Kidney tubule cell (primary cell): ENCODE measurements at places on chromosomes 11 and 22.

GRCh38 chr11:35540526-35540925 is 15.1 kb upstream of the PAMR1 start:
- DNase-seq = no peak

GRCh38 chr11:134449713-134450112 is 37.7 kb upstream of the B3GAT1 start:
- DNase-seq = no peak

DNA sequence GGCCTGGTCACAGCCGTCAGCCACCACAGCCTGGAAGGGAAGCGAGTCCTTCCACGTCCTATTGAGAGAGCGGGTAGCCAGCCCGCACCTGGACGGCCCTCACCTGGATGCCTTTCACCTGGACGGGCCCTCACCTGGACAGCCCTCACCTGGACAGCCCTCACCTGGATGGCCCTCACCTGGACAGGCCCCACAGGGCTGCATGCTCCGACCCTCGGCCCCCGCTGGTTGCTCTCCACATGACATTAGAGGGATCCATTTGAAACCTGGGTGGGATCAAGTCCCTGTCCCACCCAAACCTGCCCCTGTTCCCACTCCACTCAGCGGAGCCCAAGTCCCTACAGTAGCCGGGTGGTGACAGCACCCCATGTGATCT is 3.7 kb downstream of the C1QTNF6 start:
- DNase-seq = no peak

- DNase-seq = no peak
These were observed 12.0 kb upstream of the TEAD1 start for GRCh38 chr11:12662101-12662689.

DNA sequence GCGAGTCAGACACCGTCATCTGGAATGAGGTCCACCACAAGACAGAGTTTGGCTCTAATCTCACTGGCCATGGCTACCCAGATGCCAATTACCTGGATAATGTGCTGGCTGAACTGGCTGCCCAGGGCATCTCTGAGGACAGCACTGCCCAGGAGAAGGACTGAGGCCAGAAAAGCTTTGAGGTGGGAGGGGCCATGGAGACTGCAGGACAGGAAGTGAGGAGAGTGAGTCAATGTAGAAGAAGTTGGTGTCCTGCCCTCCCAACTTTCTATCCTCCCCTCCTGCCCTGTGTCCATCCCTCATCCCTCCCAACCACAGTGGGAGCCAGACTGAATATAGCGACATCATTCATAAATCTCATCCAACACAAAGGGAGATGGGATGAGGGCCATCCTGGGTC is 8.0 kb downstream of the MPEG1 start:
- peak; percentile 23 for DNase-seq

- peak; percentile 82 for DNase-seq
These were observed 5.2 kb downstream of the LGR4 start for GRCh38 chr11:27467181-27467913.

DNA sequence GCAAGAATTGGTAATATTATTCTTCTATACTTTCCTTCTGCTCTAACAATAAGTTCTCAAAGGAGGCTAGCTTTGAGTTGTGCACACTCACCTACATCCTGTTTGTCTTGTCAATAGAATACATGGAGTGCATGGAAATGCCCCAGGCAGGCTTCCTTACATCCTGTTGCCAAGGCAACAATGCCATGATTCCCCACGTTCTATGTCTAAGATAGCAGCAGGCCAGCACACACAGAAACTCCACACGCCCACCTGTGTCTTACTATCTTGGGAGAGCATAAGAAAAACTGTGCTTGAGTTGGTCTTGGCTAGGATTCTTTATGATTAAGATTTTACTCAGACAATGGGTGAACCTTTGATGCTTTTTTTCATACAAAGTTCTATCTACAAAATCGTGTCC is 379.2 kb downstream of the AASDHPPT start:
- DNase-seq = no peak

DNA sequence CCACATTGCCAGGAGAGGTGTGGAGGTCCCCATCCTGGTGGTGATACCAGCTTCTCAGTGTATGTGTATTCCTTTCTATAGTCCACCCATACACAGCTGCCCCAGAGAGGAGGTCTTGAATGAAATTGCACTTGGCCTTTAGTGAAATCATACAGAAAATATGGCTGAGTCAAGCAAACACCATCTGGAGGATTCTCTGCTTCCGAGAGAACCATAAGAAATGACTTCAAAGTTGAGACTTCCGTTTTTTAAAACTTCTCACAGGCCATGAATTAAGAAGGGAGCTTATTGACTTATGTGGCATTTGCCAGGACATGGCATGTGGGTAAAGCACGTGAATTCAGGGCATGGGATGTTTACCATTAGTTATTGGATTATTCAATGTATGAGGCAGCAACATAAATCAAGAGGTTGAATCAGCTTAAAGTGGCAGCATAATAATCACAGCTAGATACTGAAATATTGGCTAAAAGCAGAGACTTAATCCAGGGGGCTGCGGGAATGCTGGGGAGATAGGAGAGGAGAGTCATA is 119.1 kb upstream of the MTNR1B start:
- no peak for DNase-seq

DNA sequence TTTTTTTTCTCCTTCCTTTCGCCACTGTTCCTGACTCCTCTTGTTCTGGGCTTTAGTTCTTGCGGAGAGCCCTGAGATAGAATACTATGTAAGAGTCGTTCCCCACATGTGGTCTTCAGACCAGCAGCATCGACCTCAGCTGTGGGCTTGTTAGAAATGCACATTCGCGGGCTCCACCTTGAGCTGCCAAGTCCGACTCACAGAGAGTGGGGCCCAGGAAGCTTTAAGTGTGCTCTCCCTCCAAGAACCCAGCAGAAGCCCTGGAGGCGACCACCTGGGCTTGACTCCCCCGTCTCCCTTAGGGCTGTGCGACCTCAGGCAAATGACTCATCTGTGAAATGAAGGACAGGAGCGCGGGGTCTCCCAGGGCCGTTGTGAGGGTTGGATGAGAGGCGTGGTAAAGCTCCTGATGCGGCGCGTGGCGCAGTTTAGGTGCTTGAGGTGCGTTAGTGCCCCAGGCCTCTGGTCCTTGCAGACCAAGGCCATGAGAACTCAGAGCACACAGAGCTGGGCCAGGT is 18.8 kb downstream of the SAMM50 start:
- no peak for DNase-seq

GRCh38 chr11:70913715-70914231 is 338.6 kb downstream of the SHANK2 start:
- DNase-seq = no peak
